ENCODE measurements at places on chromosomes 4 and X.

DNA sequence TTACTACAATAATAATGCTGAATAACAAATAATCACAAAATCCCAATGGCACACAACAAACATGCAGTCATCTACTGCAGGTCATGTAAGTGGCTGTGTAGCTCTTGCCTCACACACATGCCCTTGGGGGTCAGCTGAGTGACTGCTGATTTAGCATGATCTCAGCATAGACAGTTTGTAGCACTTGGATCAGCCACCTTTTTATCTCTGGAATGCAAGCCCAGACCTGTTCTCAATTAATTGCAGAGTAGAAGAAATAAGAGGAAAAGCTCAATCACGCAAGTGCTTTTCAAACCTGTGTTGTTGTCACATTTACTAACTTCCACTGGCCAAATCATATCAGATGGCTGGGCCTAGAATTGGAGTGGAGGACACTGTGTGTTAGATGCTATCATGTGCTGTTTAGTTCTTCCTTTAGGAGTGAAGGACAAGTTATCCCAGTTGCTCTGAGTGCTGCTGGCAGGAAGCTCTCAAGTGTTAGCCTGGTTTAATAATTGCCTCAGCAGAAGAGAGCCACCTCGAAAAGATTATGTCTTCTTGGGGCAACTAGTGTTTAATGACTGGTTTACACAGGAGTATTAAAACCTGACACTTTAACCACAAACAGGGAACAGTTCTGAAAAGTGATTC lies 128.3 kb upstream of the EPHA5 start:
- H3K36me3 ChIP-seq: no peaks in the 10 kb centered on the region
- peaks cover 3% of the 10 kb centered on the region for H3K4me1 ChIP-seq
- H3K27ac ChIP-seq: no peak overlapping the region
- no peak for DNase-seq
- no peak overlapping the region for H3K4me3 ChIP-seq
- H3K27me3 ChIP-seq: no peaks in the 10 kb centered on the region

- H3K27me3 ChIP-seq: no peaks in the 10 kb centered on the region
- H3K36me3 ChIP-seq: no peaks in the 10 kb centered on the region
- no peak overlapping the region for H3K27ac ChIP-seq
- no peak for DNase-seq
- no peak overlapping the region for H3K4me3 ChIP-seq
Measured at GRCh38 chr4:80008351-80008750, 64.7 kb downstream of the ANTXR2 start.

- H3K27ac ChIP-seq: no peak overlapping the region
- H3K27me3 ChIP-seq: peaks cover under 1% of the 10 kb centered on the region
- no peak overlapping the region for H3K4me3 ChIP-seq
- H3K4me1 ChIP-seq: peaks cover 2% of the 10 kb centered on the region
- DNase-seq: no peak
Measured at GRCh38 chr4:118270492-118270891, 82.3 kb downstream of the PRSS12 start.

DNA sequence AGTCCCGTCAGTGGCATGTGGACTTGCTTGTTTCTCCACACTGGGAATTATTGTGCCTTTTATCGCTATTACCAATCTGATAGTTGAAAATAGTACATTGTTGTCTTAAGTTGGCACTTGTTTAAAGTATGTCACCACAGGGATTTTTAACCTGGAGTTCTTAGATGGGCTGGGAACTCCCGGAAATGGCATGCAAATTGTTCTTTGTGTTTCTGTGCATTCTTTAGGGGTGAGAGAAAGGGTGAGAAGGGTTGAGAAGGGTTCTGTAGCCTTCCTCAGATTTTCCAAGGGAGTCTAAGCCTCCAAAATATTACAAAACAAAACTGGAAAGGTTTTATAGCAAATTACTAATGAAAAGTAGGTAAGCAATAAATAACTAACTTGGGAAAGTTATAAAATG lies 176.9 kb downstream of the ZIC3 start:
- H3K36me3 ChIP-seq: no peaks in the 10 kb centered on the region
- H3K27ac ChIP-seq: no peak overlapping the region
- no peak for DNase-seq

- H3K4me3 ChIP-seq: peak overlapping the region; percentile 62
- no peak for DNase-seq
- no peaks in the 10 kb centered on the region for H3K27me3 ChIP-seq
- no peaks in the 10 kb centered on the region for H3K36me3 ChIP-seq
Measured at GRCh38 chr4:153223427-153223801, 19.2 kb downstream of the TRIM2 start.

- no peak overlapping the region for H3K27ac ChIP-seq
- H3K27me3 ChIP-seq: no peaks in the 10 kb centered on the region
- DNase-seq: no peak
- no peaks in the 10 kb centered on the region for H3K4me1 ChIP-seq
- no peaks in the 10 kb centered on the region for H3K36me3 ChIP-seq
- no peak overlapping the region for H3K4me3 ChIP-seq
Measured at GRCh38 chr4:153731239-153731638, 28.6 kb downstream of the RNF175 start.

DNA sequence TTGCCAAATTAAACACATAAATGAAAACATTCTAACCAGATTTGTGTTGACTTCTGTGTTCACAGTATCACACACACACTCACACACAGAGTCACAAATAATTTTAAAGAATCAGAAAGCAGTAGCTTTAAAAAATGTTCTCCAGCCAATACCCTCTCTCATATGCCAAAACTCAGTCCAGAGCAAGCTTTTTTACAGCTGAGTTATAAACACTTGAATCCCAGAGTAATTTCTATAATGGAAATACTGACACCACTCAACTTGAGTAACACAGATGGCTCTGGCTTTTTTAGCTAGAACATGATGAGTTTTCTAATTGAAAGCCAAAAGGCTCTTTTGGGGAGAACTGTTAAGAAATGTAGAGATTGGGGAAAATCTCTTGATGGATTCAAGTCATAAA lies 100.8 kb downstream of the DOCK11 start:
- no peaks in the 10 kb centered on the region for H3K36me3 ChIP-seq
- no peaks in the 10 kb centered on the region for H3K4me1 ChIP-seq
- H3K4me3 ChIP-seq: no peak overlapping the region
- no peaks in the 10 kb centered on the region for H3K27me3 ChIP-seq

DNA sequence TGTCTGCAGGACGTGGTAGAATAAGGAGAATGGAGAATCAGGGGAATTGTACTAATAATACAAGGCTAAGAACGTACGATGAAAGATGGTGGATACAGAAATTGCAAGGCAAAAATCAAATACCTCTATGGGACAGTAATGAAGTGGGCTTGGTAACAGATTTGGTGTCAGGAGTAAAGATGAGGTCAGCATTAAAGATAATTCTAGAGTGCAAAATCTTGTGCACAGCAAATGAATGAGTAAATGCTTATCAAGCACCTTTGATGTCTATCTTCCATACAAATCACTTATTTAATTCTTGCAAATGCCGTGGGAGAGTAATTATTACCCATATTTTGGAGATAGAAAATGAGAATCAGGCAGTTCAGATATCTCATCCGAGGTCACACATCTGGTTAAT lies 70.9 kb downstream of the DDX60 start:
- DNase-seq: no peak
- no peaks in the 10 kb centered on the region for H3K4me1 ChIP-seq
- H3K36me3 ChIP-seq: peaks cover 36% of the 10 kb centered on the region

- H3K36me3 ChIP-seq: peaks cover 2% of the 10 kb centered on the region
- H3K4me1 ChIP-seq: no peaks in the 10 kb centered on the region
- no peak for DNase-seq
- no peaks in the 10 kb centered on the region for H3K27me3 ChIP-seq
- no peak overlapping the region for H3K27ac ChIP-seq
- H3K4me3 ChIP-seq: no peak overlapping the region
Measured at GRCh38 chrX:118571836-118572235, 76.2 kb downstream of the DOCK11 start.

GRCh38 chr4:79869597-79870237 lies 203.3 kb downstream of the ANTXR2 start:
- no peak overlapping the region for H3K4me3 ChIP-seq
- H3K36me3 ChIP-seq: no peaks in the 10 kb centered on the region
- no peak overlapping the region for H3K27ac ChIP-seq
- no peak for DNase-seq
- no peaks in the 10 kb centered on the region for H3K27me3 ChIP-seq
- no peaks in the 10 kb centered on the region for H3K4me1 ChIP-seq

GRCh38 chrX:37967714-37968113 lies 38.6 kb upstream of the SYTL5 start:
- H3K4me1 ChIP-seq: no peaks in the 10 kb centered on the region
- no peak overlapping the region for H3K4me3 ChIP-seq
- H3K27me3 ChIP-seq: no peaks in the 10 kb centered on the region

- no peaks in the 10 kb centered on the region for H3K36me3 ChIP-seq
- H3K4me3 ChIP-seq: no peak overlapping the region
- no peak overlapping the region for H3K27ac ChIP-seq
- no peaks in the 10 kb centered on the region for H3K27me3 ChIP-seq
- no peak for DNase-seq
Measured at GRCh38 chrX:79719568-79720231, 294.9 kb upstream of the TBX22 start.

- H3K27me3 ChIP-seq: peaks cover 45% of the 10 kb centered on the region
- peaks cover 21% of the 10 kb centered on the region for H3K4me1 ChIP-seq
- H3K36me3 ChIP-seq: no peaks in the 10 kb centered on the region
- no peak for DNase-seq
- H3K4me3 ChIP-seq: peak overlapping the region; percentile 62
Measured at GRCh38 chr4:76896614-76897535, 1.1 kb downstream of the SOWAHB start.

- no peak overlapping the region for H3K27ac ChIP-seq
- DNase-seq: no peak
- H3K36me3 ChIP-seq: no peaks in the 10 kb centered on the region
- H3K4me1 ChIP-seq: peaks cover 3% of the 10 kb centered on the region
- no peak overlapping the region for H3K4me3 ChIP-seq
- no peaks in the 10 kb centered on the region for H3K27me3 ChIP-seq
Measured at GRCh38 chr4:123564758-123565346, 168.3 kb downstream of the SPRY1 start.

- DNase-seq: no peak
- H3K27ac ChIP-seq: no peak overlapping the region
- peaks cover 9% of the 10 kb centered on the region for H3K4me1 ChIP-seq
- no peaks in the 10 kb centered on the region for H3K36me3 ChIP-seq
Measured at GRCh38 chrX:115579327-115579726, 18.4 kb downstream of the PLS3 start.

DNA sequence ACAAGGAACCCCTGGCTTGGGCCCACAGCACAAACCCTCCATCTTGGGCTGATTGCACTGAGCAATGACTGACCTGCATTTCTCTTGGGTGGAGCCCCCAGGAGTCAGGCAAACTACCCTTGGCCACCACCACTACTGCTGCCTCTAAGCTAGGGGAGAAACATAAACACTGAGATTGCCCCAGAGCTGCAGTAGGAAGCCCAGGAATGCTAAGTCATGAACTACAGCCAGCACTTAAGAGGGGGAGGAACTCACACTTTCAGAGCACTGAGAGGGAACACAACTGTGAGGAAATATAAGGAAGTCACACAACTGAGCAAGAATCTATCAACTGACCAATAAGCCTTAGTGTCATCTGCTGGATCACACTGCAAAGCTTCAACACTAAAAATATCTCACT lies 111.6 kb upstream of the PPP3CA start:
- no peaks in the 10 kb centered on the region for H3K4me1 ChIP-seq
- H3K4me3 ChIP-seq: no peak overlapping the region
- no peaks in the 10 kb centered on the region for H3K36me3 ChIP-seq
- DNase-seq: no peak
- no peaks in the 10 kb centered on the region for H3K27me3 ChIP-seq

DNA sequence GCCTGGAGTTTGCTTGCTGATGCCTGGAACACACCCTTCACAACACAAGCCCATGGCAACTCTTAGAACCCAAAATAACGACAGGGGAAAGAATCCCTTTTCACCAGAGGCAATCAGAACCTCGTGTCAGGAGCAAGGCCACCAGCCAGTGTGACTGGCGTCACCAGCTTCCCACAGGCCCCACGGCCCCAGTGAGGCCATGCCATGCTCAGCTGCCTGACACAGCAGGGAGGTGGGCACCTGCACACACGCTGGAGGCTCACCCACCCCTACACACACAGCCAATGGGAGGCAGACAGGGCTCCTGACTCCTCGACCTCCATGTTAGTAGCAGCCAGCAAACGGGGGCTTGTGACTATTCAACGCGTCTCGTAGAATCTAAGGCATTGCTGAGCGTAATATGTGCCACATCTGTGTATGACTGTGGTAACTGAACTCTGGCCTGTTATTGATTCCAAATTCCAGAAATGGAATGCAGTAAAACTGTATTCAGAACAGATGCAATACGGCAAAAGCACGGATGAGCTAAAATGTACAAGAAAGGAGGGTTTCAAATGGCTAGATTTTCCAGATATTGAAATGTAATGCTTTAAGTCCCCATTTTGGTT lies 28.5 kb downstream of the RNF212 start:
- H3K4me3 ChIP-seq: no peak overlapping the region
- no peaks in the 10 kb centered on the region for H3K36me3 ChIP-seq
- peaks cover 13% of the 10 kb centered on the region for H3K27me3 ChIP-seq
- DNase-seq: peak; percentile 57
- peaks cover 19% of the 10 kb centered on the region for H3K4me1 ChIP-seq

- DNase-seq: no peak
- no peak overlapping the region for H3K4me3 ChIP-seq
- H3K4me1 ChIP-seq: peaks cover 8% of the 10 kb centered on the region
Measured at GRCh38 chrX:39853417-39854030, 244.2 kb downstream of the BCOR start.

- H3K27me3 ChIP-seq: no peaks in the 10 kb centered on the region
- peaks cover 11% of the 10 kb centered on the region for H3K4me1 ChIP-seq
- DNase-seq: no peak
- no peak overlapping the region for H3K27ac ChIP-seq
- no peaks in the 10 kb centered on the region for H3K36me3 ChIP-seq
Measured at GRCh38 chrX:153819384-153820040, 10.8 kb downstream of the PDZD4 start.

GRCh38 chrX:126733874-126734273 lies 85.7 kb upstream of the PRR32 start:
- no peaks in the 10 kb centered on the region for H3K27me3 ChIP-seq
- DNase-seq: no peak
- H3K4me3 ChIP-seq: no peak overlapping the region
- H3K4me1 ChIP-seq: no peaks in the 10 kb centered on the region
- no peak overlapping the region for H3K27ac ChIP-seq
- H3K36me3 ChIP-seq: no peaks in the 10 kb centered on the region

- no peaks in the 10 kb centered on the region for H3K27me3 ChIP-seq
- no peak overlapping the region for H3K27ac ChIP-seq
- H3K36me3 ChIP-seq: no peaks in the 10 kb centered on the region
- DNase-seq: no peak
- H3K4me1 ChIP-seq: no peaks in the 10 kb centered on the region
Measured at GRCh38 chr4:168200685-168201084, 108.3 kb downstream of the ANXA10 start.

DNA sequence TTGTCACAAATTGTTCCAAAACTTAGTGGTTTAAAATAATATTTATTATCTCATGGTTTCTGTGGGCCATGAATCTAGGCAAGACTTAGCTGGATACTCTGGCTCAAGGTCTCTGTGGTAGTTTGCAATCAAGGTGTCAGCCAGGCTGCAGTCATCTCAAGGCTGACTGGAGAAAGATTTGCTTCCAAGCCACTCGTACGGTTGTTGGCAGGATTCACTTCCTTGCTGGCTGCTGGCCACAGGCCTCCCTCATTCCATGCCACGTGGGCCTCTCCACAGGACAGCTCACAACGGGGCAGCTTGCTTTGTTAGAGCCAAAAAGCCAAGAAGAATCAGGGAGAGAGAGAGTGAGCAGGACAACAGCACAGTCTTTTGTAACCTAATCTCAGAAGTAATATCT lies 101.4 kb downstream of the WWC2 start:
- no peaks in the 10 kb centered on the region for H3K4me1 ChIP-seq
- no peaks in the 10 kb centered on the region for H3K27me3 ChIP-seq
- H3K27ac ChIP-seq: no peak overlapping the region
- no peak overlapping the region for H3K4me3 ChIP-seq
- DNase-seq: no peak
- H3K36me3 ChIP-seq: no peaks in the 10 kb centered on the region
